ENCODE measurements at places on chromosomes 4 and X.
A peak's percentile ranks its signal among the peaks of the same experiment; 100 is the strongest.

- no peak for DNase-seq
Observed at GRCh38 chr4:16035843-16036242, 48.0 kb downstream of the PROM1 start.

DNA sequence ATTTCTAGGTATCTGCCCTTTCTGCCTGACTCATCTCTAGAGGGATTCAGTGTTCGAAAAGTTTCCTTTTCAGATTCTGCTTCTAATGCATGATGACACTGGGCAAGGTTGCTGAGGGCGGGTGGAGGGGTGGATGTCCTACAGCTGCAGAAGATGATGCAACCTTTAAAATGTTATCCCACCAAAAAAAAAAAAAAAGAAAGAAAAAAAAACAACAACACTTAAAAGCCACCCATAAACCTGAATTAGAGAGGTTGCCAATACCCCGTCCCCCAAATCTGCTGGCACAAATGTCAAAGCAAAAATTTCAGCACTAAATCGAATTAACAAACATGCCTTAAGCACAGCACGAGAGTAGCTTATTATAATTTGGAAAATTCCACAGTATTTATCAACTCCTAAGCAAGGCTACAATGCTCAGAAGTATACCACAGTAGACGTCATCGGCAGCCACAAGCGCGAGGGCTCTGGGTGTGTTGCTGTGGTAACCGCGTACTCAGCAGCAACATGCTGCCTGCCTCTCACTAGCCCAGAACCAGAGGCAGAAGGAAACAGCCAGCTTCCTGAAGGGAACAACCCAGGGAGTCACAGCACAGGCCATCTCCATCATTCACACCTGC lies 167.5 kb upstream of the MAP3K15 start:
- peak; percentile 84 for DNase-seq

- DNase-seq = no peak
Observed at GRCh38 chr4:177108708-177109107, 201.0 kb upstream of the NEIL3 start.

GRCh38 chr4:82643994-82644733 lies 82.4 kb upstream of the TMEM150C start:
- peak; percentile 10 for DNase-seq

- no peak for DNase-seq
Observed at GRCh38 chrX:148620023-148620422, 119.6 kb downstream of the AFF2 start.

DNA sequence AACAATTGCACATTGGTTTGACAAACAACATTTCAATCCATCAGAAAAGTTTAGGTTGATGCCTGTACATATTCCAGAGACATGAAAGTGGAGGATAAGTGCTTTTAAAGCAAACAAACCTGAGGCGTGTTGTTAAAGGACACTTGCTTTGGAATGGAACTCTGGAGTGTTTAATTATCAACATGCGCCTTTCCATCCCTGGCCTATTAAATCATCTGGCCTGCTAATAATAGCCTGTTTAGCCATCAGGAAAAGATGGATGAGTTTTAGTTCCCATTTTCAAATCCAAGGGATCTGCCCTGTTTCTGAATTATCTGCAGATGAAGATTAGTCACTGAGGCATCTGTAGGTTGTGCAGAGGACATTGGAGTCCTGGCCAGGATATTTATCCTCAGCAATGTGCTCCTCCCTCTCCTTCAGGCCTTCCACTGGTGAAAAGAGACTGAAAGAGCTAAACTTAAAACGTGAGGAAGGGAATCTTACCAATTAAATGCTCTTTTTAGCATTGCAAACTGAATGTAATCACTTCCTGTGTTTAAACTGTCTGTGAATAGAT lies 388.9 kb downstream of the PPARGC1A start:
- no peak for DNase-seq

DNA sequence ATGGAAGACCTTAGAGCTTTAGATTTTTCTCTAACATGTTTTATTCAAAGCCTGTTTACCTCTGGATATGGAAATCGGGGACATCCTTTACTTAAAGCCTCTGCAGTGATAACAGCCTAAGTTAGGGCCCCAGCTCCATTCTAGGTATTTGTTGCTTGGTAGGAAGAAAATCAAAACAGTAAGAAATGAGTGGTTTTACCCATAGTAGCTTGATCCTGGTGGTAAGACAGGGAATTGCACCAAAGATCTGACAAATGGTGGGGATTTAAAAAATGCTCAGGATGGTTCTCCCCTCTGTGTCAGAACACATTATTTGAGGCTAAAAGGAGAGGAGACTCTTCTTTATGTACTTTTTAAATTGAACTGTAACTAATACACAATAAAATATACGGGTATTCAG lies 52.4 kb downstream of the AFF2 start:
- no peak for DNase-seq

DNA sequence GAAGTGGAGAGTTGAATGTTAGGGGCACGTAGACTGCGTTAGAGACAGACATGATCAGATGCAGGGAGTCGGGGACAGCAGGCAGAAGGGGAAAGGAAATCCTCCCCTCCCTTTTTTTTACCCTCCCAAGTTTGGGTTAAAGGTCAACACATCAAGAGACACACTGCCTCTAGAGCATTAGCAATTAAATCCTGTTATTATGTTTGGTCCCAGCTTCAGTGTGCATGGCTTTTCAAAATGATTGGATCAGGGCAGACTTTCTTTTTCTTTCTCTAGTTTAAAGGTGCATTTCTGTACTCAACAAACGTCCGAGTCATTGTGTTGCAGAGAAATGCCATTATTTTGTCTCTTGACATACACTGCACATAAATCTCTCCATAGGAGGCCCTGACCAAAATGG lies 63.9 kb downstream of the USP26 start:
- no peak for DNase-seq

GRCh38 chr4:165379678-165380064 lies 863 bp downstream of the CPE start:
- no peak for DNase-seq

DNA sequence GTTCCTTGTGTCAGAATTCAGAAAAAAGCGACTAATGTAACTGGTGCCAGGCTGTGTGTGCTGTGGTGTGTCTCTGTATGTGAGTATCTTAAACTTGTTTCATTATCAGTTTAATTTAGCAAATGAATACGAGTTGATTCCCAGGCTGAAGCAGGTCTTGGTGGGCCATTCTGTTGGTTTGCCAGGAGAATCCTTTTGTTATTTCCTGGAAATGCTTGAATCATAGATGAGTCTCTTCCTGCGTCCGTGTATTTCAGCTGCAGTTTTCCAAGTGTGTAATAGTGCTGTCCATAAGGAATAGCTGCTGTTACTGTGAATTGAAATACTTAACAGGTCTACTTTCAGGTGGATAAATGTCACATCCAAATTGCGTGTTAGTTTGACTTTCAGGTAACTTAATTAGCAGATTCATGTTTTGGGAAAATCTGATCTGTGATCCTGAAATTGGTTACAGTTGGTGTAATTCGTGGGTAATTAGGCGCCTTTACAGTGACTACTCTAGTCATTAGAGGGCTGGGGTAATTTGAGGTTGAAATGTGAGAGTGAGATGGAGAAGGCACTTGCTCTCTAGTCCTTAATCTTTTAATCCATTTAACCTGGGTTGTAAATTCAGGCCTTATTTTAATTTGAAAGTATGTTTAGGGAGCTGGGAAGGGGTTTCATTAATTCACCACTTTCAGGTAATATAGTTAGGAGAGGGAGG lies 23.8 kb downstream of the TMEM131L start:
- no peak for DNase-seq

DNA sequence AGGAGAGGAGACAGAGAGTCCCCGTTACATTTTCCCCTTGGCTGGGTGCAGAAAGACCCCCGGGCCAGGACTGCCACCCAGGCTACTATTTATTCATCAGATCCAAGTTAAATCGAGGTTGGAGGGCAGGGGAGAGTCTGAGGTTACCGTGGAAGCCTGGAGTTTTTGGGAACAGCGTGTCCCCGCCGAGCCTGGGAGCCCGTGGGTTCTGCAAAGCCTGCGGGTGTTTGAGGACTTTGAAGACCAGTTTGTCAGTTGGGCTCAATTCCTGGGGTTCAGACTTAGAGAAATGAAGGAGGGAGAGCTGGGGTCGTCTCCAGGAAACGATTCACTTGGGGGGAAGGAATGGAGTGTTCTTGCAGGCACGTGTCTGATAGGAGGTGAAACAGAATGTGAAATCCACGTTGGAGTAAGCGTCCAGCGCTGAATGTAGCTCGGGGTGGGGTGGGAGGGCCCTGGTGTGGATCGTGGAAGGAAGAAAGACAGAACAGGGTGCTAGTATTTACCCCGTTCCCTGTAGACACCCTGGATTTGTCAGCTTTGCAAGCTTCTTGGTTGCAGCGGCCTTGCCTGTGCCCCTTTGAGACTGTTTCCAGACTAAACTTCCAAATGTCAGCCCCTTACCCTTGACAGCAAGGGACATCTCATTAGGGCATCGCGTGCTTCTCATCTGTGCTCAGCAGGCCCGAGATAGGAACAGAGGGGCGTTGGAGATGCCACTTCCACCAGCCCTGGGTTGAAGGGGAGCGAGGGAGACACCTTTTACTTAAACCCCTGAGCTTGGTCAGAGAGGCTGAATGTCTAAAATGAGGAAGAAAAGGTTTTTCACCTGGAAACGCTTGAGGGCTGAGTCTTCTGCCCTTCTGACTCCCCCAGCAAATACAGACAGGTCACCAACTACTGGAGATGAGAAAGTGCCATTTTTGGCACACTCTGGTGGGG lies 2.7 kb downstream of the SHOX start:
- no peak for DNase-seq

DNA sequence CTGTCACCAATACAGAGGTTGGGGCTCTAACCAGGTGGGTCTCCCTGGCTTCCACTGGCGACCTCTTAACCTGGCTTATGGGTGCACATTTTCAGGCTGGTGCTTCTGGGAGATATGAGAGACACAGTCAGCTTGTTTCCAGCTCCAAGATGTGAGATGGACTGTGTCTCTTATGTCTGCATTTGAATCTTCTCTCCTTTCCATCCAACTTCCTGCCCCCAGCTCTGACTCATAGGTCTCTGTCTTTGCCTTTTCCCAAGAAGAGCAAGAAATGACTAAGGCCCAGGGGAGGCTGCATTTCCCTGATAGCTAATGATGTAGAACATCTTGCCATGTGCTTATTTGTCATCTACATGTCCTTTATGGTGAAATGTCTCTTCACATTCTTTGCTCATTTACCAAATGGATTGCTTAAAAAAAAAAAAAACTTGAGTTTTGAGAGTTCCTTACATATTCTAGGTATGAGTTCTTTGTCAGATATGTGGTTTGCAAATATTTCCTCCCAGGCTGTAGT lies 3.2 kb upstream of the UXT start:
- peak; percentile 90 for DNase-seq

GRCh38 chrX:148947399-148947975 lies 447.1 kb downstream of the AFF2 start:
- no peak for DNase-seq

DNA sequence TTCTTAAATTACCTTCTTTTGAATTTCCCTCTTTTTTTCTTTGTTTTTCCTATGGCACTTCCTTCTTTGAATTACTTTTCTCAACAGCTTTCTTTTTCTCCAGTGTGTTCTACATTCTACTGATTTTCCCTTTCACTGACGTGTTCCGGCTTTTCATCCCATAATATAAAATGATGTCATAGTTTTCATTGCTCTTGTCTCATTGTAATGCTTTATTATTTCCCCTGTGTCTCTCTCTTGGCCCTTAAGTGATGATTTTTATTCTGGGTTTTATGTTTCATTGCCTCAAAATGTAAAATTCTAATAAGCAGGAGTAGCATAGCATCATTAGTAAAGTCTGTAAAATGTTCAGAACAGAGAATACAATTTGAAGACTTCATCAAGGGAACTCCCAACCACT lies 299.3 kb downstream of the KCTD8 start:
- DNase-seq = no peak

- DNase-seq = no peak
Observed at GRCh38 chr4:130563889-130564418, 1468.0 kb downstream of the C4orf33 start.

- peak; percentile 10 for DNase-seq
Observed at GRCh38 chr4:31366041-31366440, 645.9 kb downstream of the PCDH7 start.

GRCh38 chr4:46425775-46426400 lies 36.0 kb upstream of the GABRA2 start:
- no peak for DNase-seq

GRCh38 chr4:182272151-182272550 lies 28.9 kb downstream of the TENM3 start:
- DNase-seq = no peak

GRCh38 chr4:148964456-148964855 lies 522.2 kb upstream of the NR3C2 start:
- DNase-seq = no peak

DNA sequence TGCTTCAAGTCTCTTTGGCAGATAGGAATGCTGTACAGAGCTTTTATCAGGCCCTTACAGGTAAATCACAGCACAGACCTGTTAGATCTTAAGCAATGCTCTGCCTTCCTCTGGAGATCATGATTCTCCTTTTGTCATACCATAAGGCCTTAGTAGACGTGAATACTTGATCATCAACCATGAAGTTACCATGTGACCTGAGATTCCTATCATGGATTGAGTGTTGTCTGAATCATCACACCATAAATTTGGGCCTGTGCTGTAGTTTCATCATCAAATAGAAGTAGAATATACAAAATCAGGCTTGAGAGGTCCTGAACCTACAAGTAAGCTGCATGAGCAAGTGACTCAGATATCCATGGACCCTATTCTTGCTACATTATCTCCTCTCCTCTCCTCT lies 466.8 kb upstream of the INTU start:
- DNase-seq = peak; percentile 49

- DNase-seq = no peak
Observed at GRCh38 chr4:173171098-173171497, 2.5 kb downstream of the GALNT7 start.

- DNase-seq = no peak
Observed at GRCh38 chrX:67346225-67346624, 197.6 kb upstream of the AR start.

DNA sequence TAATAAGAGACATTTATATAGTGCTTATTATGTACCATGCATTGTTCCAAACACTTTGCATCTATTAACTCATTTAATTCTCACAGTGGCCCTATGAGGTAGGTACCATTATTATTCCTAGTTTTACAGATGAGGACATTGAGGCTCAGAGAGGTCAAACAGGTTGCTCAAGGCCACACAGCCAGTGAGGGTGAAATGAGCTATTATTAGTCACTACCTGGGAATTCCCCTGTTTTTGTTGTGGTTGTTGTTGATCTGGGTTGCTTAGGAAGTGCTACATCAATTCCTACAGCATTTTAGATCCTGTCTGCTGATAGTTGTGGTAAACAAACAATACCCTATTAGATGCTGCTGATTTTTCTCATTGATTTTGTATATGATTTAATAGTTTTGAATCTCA lies 41.2 kb downstream of the APLN start:
- DNase-seq = no peak

GRCh38 chr4:128309585-128309984 lies 22.0 kb upstream of the PGRMC2 start:
- DNase-seq = no peak

All from skeletal muscle cell (primary cell).